Fibroblast of skin of back (primary cell): ENCODE measurements at places on chromosomes 12 and 14.

GRCh38 chr12:91311081-91311480, 128.5 kb upstream of the DCN start:
- DNase-seq = no peak

DNA sequence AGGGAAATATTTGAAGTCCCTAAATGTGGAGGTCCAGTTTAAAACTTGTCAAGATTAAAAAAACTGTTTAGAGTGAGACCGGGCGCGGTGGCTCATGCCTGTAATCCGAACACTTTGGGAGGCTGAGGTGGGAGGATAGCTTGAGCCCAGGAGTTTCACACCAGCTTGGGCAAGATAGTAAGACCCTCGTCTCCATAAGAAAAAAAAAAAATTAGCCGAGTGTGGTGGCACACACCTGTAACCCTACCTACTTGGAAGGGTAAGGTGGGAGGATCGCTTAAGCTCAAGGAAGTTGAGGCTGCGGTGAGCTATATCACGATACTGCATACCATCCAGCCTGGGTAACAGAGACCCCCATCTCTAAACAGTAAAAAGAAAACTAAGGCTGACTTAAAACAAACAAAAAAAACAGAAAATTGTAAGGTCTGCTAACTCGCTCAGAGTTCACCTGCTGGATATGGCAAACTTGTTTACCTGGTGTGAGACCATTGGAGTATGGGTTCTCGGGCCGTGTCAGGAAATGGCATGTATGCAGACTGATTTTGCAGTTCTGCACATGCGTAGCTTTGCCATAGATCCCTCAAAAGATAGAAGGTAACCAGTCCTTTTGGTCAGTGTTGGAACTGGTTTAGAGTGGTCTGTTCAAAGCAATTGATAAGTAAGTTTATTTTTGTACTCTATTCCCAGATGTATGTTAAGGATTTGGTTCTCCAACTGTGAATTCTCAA, 2.1 kb downstream of the RNF10 start:
- no peak for DNase-seq

- DNase-seq = peak; percentile 53
Observed at GRCh38 chr12:88202500-88202899, 60.4 kb downstream of the TMTC3 start.

DNA sequence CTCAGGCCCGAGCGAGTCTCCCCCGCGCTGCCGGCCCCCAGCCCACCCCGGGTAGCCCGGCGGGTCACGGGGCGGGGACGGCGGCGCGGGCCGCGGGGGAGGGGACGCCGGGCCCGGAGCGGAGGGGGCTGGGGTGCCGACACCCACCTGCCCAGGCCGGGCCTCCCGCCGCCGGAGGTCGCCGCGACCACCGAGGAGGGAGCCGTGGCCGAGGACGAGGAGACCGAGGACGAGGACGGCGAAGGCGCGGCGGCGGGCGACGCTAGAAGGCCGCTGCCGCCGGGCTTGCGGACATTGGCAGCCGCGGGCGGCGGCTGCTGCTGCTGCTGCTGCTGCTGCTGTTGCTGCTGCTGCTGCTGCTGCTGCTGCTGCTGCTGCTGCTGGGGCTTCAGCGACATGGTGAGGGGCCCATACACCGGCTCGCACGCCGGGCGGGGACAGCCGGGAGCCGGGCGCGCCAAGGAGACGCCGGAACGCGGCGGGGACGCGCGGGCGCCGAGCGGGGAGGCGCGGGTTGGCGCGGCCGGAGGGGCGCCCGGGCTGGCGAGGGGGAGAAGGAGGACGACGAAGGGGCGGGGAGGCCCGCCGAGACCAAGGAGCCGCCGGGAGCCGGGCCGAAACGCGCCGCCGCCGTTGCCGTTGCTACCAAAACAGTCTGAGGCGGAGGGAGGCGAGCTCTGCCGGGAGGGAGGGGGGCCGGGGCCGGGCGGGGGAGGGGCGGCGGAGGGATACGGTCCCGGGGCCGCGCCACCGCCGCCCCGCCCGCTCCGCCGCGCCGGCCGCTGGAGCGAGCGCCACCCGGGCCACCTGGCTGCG, at the start of gene ATXN2:
Gene ATXN2 (minus strand): TSS at position 679 of the 816 bp plus-strand sequence. CDS start 281 bp downstream, at position 398.
- peak; percentile 74 for DNase-seq

DNA sequence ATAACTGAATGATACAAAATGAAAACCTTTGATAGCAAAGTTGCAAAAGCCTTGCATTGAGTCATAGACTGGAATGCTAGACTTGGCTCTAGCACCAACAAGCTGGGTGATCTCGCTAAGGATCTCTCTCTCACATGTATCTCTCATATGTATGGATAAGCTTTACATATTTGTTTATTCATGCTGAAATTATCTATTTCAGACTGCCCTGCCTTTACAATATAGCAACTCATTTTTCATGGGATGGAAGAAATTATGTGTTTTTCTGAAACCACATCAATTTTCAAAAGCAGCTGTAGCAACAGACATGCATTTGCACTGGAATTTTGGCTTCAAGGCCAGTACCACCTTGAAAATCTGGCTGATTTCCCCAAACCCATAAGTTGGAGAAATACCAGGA, 11.4 kb downstream of the RERG start:
- peak; percentile 85 for DNase-seq

DNA sequence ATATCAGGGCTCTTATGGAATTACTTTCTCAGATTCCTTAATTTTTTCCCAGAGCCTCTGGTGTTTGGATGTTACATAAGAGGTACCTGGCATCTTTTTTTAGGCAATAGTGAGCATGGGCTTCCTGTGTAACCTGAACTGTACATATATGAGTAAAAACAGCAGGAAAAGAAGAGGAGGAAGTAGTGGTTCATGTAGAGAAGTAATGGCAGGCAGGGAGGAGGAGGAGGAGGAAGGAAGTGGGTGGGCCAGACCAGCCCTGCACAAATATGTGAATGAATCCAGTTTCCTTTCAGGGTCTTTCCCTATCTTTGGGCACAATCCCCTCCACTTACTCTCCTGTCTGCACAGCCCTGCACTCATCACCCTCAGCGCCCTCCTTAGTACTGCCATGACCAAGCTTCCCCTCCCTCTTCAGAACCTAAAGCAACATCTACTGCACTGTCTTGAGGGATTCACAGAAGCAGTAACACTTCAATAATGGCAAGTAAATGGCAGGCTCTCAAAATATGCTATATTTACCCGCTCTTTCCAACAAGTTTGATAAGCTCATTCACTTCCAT, 40.9 kb upstream of the GSG1 start:
- no peak for DNase-seq

GRCh38 chr12:13093848-13094220, 9.6 kb downstream of the GSG1 start:
- DNase-seq = no peak

DNA sequence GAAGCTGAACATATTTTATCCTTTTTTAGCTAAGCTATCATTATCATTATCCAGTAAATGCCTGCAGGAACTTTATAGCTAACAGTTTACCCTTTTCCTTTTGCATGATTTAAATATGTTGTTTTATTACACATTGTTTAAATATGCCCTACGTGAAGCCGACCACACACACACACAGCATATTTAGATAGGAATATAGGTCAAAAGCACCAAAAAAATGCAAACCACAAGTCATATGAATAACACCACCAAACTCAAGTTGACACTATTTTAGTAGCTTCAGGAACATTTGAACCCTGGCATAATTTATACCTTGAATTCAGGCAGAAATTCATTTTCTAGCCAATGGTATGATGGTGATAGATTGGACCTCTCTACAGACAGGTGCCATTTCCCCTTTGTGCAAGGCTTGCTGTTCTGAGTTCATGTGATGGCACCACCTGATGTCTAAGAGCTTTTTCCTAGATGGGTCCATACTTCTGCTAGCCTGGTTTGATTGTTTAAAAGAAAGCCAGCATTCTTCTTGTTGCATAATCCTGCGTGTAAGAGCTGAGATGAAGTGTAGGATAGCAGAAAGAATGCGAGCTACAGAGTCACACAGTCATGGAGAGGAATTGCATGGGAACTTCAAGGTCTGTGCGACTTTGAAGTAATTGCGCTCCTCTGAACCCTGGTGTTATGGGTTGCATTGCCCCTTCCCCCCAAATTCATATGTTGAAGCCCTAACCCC, 454.8 kb upstream of the SOX5 start:
- DNase-seq = no peak

GRCh38 chr14:71737760-71738159, 194.5 kb upstream of the RGS6 start:
- DNase-seq = no peak

DNA sequence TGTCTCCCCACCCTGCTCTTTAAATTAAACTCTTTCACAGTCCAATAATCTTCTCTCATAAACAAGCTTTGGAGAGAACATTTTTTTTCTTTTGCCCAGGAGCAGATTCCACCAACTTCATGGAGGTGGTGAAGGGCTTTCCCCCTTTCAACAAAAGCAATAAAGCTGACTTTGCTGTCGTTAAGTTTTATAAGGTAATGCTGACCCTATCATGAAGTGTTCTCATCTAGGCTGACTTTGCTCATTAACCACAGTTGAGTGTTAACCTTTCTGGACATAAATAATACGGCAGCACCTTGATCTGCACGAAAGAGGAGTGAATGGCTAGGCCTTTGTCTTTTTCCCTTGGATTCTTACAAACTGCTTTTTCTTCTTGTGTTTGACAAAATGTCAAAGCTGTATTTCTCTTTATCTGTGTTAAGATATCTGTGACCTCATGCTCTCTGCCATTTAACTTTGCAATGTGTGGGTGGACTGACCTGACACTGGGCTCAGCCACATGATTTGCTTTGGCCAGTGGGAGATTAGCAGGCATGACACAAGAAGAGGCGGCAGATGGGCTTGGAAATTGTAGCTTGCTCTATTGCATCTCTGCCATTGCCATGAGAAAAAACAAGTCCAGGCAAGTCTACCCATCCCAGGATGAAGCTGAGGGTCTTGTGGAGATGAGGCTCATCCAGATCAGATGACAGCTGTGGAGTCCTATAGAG, 470.9 kb upstream of the CCDC196 start:
- no peak for DNase-seq

- no peak for DNase-seq
Observed at GRCh38 chr14:89881839-89882238, 72.7 kb downstream of the EFCAB11 start.

GRCh38 chr14:54447231-54447692, 6.1 kb upstream of the CNIH1 start:
- DNase-seq = no peak

DNA sequence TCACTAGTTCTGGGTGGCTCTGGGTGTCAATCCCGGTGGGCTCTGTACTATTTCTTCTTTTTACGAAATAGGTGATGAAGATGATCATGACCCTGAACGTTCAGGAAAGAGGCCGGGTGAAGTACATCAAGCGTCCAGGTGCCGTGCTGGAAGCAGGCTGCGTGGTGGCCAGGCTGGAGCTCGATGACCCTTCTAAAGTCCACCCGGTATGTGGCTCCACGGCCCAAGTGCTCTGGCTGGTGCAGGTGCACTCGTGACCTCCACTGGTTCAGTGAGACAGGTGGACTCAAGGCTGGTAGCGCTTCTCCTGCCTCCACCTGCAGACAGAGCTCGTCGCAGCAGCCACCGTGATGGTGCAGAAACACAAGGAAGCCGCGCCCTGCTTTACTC, 85.1 kb downstream of the ACACB start:
- DNase-seq = no peak

- peak; percentile 90 for DNase-seq
Observed at GRCh38 chr14:53670701-53671100, 285.9 kb downstream of the BMP4 start.

DNA sequence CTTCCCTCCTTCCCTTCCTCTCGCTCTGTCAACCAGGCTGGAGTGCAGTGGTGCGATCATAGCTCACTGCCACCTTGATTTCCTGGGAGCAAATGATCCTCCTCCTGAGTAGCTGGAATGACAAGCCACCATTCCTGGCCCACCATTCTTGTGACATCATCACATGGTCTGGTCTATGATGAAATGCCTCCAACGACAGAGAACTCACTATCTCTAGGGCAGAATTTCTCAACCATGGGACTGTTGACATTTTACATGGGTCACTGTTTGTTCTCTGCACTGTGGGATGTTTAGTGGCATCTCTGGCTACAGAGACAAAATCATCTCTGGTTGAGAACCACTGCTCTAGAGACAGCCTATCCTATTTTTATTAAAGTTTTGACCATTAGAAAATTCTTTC, 9.7 kb downstream of the VRK1 start:
- no peak for DNase-seq

GRCh38 chr12:126862500-126862899, 1404.5 kb upstream of the TMEM132C start:
- DNase-seq = no peak

DNA sequence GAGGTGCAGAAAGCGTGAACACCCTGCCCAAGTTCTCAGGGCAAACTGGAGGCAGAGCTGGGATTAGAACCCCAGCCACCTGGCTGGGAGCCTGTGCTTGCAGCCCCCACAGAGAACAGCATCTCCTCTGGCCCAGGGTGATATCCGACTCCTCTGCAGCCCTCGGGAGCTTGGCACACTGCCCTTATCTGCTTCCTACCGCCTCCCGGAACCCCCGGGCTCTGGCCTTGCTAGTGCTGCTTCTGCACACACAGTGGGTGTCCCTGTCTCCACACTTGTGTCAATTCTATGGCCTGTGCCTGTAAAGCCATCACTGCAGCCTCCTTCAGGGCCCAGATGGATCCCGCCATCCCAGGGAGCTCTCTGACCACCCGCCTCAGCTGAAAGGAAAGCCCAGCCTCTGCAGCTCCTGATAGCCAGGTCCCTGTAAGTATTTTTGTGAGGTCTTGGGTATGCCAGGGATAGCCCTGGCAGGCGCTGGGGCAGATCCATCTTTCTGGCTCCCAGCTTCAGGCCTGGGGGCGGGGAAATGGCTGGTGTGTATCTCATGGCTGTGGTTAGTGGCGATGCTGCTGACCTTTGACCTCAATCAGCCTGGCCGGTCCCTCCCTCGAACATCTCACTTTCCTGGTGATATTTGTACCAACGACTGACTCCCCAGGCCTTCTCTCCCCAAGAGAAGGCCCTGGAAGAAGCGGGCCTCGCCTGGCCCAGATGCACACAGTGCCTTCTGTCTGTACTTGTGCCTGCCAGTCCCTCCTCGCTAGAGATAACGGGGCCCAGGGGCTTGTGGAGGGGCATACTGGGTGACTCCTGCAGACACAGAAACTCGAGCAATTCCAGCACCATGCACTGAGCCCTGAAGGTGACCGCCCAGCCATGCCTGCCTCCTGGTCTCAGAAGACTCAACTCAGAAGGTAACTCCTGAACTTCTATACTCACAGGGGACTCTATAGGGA, 183.8 kb downstream of the CALM1 start:
- DNase-seq = no peak

- DNase-seq = peak; percentile 54
Observed at GRCh38 chr12:124867401-124867930, 3.8 kb upstream of the SCARB1 start.

- DNase-seq = peak; percentile 70
Observed at GRCh38 chr12:50057000-50057841, at the start of gene ASIC1. TSS of gene ASIC1 (plus strand) at chr12:50057596. CDS start at chr12:50058767, 1,171 bp downstream.

DNA sequence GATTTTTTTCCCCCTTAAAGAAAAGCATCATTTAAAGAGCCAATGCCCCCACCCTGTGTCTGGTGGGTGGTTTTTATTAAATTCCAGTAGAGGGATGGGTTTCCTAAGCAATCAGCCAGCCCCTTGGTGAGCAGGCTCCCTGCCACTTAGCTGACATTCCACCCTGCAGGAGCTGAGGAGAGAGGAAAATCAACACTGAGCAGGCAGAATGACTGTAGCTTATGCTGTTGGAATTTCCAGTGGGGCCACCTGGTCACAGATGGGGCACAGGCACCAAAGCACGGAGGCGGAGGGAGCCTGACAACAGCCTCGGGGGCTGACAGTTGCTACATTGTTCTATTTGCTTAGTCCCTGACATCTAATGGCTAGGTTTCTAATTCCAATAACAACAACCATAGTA, 127.7 kb downstream of the TMEM30B start:
- DNase-seq = peak; percentile 97

GRCh38 chr12:126147321-126147720, 1082.1 kb downstream of the AACS start:
- DNase-seq = no peak

GRCh38 chr14:101371799-101372793, 189.2 kb upstream of the DIO3 start:
- DNase-seq = no peak

GRCh38 chr14:32561520-32561919, 232.4 kb downstream of the AKAP6 start:
- DNase-seq = peak; percentile 92
